ENCODE measurements at places on chromosomes 16 and 17.

DNA sequence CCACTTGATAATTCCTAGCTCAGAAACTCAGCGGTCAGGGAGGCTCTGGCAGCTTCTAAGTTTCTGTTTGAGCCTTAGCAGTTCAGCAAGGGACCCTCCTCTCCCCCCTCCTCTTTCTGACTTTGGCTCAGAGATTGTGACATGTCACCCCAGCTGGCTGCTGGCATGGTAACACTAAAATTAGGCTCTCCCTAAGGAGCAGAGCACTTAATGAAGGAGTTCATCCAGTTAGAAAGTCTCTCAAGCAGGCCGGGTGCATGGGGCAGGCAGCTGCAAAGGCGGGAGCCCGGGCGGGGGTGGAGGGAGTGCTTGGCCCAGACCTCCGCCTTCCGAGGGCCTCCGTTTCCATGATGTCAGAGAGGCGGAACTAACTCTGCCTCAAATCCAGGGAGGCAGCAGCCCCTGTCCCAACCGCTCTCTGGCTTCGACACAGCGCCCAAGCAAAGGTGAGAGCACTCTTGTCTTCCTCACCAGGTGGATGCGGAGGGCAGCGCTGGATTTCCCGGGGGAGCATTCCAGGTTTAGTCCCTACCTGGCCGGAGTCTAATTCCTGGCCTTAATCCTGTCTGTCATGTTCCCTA is 128.0 kb upstream of the PLCG2 start:
- DNase-seq, result no peak

DNA sequence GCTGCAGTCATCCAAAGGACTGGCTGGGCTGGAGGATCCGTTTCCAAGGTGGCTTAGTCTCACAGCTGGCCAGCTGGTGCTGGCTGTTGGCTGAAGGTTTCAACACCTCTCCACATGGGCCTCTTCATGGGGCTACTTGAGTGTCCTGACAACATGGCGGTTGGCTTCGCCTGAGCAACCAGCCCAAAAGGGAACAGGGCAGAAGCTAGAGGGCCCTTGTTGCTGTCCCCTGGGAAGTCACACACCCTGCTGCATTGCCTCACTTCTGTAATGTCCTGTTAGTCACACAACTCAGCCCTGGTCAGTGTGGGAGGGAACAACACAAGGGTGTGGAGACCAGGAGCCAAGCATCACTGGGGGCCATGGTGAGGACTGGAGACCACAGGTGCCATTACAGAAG is 36.6 kb downstream of the C16orf78 start:
- DNase-seq, result no peak

- DNase-seq, result no peak
These were observed 291.5 kb upstream of the AXIN2 start for GRCh38 chr17:65852911-65853310.

GRCh38 chr17:81509972-81510784 is 2.4 kb downstream of the ACTG1 start:
- DNase-seq, result peak; percentile 61

DNA sequence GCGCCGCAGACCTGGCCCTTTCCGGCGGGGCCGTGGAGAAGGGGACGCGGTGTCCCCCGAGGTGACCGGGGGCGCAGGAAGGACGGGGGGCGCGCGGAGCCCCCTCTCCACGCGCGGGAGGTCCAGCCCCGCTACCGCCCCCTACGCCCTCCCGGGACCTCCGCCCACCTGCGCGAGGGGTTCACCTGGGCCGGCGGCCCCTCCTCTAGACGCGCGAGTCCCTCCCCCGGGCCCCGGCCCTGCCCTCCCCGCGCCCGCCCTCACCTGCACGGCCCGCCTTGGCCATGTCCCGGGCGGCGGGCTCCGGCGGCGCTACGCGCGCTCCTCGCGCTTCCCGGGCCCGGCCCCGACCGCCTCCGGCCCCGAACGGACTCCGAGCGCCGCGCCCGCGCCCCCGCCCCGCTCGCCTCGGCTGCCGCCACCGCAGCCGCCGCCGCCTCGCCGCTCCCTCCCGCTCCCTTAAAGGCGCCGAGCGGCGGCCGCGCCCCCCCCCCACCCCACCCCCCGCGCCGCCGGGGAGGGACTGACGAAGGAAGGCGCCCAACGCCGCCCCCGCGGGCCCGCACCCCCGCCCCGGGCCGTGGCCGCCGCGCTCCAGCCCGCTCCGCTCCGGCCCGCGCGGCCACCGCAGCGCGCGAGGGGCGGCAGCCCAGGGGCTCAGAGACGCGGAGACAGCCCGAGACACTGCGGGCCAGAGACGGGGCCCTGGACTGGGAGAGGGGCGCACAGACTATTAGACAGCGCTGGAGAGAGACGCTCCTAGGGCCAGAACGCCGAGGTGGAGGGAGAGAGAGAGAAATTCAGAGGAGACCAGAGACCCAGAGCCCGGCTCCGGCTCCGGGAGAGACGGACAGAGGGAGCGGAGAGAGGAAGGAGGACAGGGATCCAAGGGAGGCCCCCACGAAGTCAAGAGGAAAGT is at the start of gene PITPNM3:
Gene PITPNM3, minus strand, starts transcription at position 435 of the 919 bp plus-strand sequence. Its CDS starts 149 bp downstream, at position 286.
- no peak for DNase-seq

DNA sequence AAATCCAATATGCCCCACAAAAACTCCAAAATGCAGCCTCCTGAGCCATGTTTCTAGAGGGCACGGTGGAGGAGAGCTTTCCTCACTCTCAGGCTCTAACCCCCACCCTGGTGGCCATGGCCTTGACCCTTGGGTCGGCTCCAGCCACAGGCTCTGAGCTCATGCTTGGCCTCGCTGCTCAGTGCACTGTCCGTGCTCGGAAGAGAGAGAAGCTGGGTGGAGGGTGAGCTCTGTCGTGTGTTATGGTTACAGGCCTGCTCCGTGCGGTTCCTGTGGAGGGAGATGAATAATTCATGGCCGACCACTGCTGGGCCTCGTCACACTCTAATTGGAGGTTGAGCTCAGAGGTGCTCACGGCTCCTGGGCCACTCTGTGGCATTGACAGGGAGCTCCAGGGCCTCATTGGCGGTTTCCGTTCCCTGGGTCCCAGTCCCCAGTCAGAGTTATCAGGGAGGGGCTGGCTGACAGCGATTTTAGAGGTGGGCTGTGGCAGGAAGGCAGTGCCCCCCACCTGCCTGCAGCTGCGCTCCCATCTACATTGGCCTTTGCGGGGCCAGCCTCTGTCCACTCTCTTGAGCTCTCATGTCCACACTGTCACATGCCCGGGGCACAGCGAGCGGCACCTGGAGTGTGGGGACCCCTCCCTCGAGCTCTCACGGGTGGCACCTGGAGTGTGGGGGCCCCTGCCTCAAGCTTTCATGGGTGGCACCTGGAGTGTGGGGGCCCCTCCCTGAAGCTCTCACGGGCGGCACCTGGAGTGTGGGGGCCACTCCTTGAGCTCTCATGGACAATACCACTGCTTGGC is 24.9 kb downstream of the ACSF3 start:
- DNase-seq, result no peak

- DNase-seq, result no peak
These were observed 127.9 kb downstream of the NPIPB5 start for GRCh38 chr16:22638393-22639206.

- no peak for DNase-seq
These were observed 43.4 kb downstream of the GNAO1 start for GRCh38 chr16:56234737-56235136.

- no peak for DNase-seq
These were observed 7.4 kb downstream of the NTHL1 start for GRCh38 chr16:2040041-2040786.

DNA sequence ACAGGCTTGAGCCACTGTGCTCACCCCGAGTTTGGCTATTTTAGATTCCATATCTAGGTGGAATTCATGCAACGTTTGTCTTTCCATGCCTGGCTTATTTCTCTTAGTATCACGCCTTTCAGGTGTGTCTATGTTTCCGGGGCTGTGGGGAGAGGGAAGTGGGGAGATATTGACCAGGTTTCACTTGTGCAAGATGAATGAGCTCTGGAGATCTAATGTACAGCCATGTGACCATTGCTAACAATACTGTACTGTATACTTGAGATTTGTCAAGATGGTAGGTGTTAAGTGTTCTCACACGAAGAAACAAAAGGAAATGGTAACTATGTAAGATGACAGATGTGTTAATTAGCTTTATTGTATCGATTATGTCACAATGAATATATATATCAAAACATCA is 199.6 kb downstream of the SHISA9 start:
- no peak for DNase-seq

- no peak for DNase-seq
These were observed 143.0 kb downstream of the ENGASE start for GRCh38 chr17:79217473-79218135.

Data from Karpas-422 (cell line).